Fibroblast of skin of back (primary cell): ENCODE measurements at places on chromosomes 1 and 21.
A peak's percentile ranks its signal among the peaks of the same experiment; 100 is the strongest.

GRCh38 chr1:209729436-209729835 is 24.8 kb downstream of the HSD11B1 start:
- DNase-seq: no peak

- DNase-seq: no peak
Measured at GRCh38 chr1:27527223-27527889, 37.4 kb upstream of the WASF2 start.

DNA sequence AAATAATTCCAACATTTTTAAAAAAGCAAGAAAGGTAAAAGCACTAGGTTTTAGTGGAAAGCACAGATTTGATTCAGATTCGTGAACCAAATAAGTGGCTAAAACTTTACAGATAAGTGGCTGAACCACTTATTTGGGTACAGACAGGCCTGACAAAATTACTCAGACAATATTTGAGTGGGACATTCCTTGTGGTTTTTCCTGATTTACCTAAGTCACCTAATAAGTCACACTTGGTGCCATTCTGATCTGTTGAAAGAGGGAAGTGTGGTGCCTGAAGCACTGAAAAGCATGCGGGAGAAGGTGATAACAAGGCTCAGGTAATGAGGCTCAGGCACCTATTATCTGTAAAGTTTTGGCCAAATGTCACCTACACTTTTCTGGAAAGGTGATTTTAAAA is 81.6 kb upstream of the CD55 start:
- no peak for DNase-seq

- peak; percentile 68 for DNase-seq
Measured at GRCh38 chr1:7975212-7975865, 13.8 kb downstream of the PARK7 start.

DNA sequence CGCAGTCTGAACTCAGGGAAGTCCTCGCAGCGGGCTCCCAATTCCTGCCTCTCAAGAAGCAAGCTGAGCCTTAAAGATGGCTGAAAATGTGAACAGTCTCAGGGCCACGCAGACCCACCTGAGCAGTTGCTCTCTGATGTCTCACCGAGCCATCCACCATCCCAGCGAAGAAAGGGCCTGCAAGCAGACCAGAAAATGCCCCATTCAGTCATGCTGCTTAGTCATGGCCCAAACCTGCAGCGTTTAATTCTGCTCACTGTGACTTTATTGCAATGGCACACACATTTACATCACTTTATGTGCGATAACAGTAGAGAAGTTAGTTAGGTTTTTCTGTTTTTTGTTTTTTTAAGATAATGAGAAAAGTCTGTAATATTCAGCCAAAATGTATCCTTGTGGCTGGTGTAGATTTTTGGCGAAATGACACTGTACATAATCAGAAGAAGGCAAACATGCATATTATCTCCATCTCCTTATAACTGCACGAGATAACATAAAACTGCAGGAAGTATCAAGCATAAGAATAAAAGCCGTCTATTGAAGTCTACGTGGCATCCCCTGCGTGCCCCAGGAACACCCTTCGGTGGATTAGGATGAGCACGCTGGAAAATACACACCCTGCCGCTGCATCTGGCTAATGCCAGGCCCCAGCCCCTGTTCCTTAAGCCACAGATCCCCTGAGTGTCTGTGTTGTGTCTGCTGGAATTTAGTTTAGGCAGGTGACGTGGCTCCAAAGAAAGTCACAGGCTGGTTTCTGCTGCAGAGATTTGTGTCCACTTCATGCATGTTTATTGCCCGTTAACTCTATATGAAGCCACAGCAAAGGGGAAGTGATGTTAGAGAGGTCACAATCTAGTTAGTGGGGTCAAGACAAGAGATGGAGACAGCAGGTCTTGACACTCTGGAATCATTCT is 119.8 kb upstream of the IRF2BP2 start:
- DNase-seq: peak; percentile 62

GRCh38 chr1:224509907-224510306 is 75.3 kb upstream of the WDR26 start:
- no peak for DNase-seq
